Mucosa of descending colon (tissue), 3 donors: ENCODE measurements at places on chromosomes 11 and 22. TPM values are rescaled to one million over a fixed set of nuclear protein-coding genes. Genes with fewer than 3 reads are reported as not detected.
A peak's percentile ranks its signal among the peaks of the same experiment; 100 is the strongest.

CABP4 gene
- 0.95 TPM for total RNA-seq

OR10AG1 gene
- not detected for total RNA-seq

OSBP2 gene
- 3.4 TPM for total RNA-seq

RAB38 gene
- total RNA-seq: 4.1 TPM

YAP1 gene
- 41.3 TPM for total RNA-seq

GRCh38 chr11:99432677-99433076 is 411.9 kb downstream of the CNTN5 start:
- no peak for DNase-seq

DNA sequence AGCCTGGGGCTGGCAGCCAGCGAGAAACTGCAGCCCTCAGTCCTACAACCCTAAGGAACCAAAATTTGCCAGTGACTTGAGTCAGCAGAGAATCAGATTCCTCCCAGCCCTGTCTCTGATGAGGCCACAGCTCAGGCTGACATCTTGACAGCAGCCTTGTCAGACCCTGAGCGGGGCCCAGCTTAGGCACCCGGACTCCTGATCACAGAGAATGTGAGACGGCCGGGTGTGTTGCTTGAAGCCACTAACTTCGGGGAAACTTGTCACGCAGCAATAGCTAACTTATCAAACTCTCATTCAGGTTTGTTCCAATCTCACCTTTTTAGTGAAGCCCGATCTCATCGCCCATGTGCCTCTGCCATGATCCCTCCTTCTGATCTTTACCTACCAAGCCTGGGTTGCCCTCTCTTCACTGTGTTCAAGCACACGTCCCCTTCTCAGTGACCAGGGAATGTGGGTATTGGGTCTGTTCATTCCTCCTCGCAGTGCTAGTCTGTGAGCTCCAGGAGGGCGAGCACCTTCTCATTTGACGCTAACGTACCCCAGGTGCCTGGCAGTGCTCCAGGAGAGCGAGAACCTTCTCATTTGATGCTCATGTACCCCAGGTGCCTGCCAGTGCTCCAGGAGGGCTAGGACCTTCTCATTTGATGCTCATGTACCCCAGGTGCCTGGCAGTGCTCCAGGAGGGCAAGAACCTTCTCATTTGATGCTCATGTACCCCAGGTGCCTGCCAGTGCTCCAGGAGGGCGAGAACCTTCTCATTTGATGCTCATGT is 280.7 kb downstream of the BRD1 start:
- no peak for DNase-seq

GRCh38 chr11:41446107-41446506 is 13.3 kb downstream of the LRRC4C start:
- no peak for DNase-seq

DNA sequence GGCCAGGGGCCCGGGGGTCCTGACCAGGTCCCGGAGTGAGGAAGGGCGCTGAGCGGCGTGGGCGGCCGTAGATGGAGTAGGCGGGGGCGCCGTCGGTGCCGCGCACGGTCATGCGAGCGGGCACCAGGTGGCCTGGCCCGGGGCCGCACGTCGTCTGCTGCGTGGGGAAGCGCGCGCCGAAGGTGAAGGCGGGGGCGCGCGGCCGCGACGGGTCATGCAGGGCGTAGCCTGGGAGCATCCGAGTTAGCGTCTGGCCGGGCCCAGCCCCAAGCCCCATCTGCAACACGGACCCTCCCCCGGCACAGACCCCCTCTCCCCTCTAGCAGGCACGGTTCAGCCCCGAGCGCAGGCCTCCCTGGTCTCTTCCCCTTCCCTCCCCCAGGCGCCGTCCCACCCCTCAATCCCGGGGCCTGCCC is 1.7 kb upstream of the TYMP start:
- peak; percentile 72 for DNase-seq

DNA sequence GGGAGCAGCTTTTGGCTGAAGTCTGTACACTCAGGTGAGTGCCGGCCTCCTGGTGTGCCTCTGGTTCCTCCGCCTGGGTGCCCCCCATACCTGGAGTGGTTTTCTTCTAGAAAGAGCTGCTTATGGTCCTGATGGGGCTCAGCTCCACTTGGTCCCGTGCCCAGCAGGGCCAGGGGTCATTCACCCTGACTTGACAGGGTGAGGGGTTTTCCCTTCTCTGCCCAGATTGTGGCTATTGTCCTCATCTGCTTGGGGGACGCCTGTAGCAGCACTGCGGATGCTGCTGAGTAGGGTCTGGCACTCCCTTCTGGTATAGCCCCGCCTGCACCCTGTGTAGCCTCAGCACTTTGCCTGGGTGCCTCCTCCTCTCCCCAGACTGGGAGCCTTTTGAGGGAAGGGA is 8.2 kb downstream of the OMP start:
- no peak for DNase-seq

- DNase-seq: no peak
Measured at GRCh38 chr22:17350292-17350691, 19.0 kb upstream of the CECR2 start.

DNA sequence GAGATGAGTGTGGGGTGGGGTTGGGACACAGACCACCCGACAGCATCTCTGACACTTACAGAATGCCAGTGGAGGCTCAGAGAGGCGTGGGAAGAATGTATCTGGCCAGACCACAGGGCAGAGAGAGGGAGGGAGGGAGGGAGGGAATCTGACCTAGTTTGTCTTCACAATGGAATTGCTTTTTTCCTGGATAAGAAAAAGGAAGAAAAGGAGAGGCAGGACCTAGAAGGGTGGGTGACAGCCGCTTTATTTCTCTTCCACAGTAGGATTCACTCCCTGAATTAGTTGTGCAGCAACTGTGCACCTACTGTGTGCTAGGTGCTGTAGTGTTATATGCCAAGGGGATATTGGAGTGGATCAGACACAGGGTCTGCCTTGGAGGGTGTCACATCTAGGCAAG is 3.7 kb downstream of the KCNK4 start:
- no peak for DNase-seq

DNA sequence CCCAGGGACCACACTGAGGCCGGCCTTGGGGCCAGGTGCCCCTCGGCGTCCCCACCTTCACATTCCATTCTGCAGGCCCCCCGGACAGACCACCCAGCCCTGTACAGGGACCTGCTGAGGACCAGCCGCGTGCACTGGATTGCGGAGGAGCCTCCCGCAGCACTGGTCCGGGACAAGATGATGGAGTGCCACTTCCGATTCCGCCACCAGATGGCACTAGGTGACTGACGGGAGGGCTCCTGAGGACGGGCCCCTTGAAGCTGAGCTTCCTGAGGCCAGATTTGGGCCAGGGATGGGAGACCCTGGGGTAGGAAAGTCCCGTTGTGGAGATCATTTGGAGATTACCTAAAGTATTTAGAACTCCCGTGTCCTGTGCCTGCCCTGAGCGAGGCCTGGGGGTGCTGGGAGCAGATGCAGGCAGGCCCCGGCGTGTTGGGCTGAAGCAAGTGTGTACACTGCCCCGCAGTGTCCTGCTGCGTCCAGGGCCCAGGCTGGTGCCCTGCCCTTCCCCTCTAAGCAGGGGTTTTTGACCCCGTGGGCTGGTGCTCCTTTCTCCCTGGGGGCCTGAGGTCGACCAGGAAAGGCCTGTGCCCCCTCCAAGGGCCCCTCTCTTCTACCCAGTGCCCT is 20.0 kb downstream of the TRMU start:
- DNase-seq: no peak

GRCh38 chr11:134632347-134633119 is 220.5 kb upstream of the B3GAT1 start:
- DNase-seq: no peak

GRCh38 chr22:37079158-37079557 is 27.6 kb downstream of the KCTD17 start:
- DNase-seq: no peak

DNA sequence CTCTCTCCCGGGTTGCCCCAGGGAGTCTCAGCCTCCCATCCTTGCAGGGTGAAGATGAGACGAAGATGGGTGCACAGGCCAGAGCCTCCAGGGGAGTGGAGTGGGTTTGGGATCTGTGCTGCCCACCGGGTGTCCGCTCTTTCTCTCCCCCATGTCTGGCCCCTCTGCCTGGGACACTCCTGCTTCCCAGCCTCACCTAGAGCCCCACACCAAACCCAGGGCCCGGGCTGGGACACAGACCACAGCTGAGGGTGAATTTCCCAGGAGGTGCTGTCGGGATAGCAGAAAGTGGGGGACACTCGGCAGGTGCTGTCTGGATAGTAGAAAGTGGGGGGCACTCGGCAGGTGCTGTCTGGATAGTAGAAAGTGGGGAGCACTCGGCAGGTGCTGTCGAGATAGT is 25.0 kb upstream of the KRTAP5-7 start:
- no peak for DNase-seq

GRCh38 chr11:126893796-126894195 is 106.8 kb downstream of the KIRREL3 start:
- no peak for DNase-seq

DNA sequence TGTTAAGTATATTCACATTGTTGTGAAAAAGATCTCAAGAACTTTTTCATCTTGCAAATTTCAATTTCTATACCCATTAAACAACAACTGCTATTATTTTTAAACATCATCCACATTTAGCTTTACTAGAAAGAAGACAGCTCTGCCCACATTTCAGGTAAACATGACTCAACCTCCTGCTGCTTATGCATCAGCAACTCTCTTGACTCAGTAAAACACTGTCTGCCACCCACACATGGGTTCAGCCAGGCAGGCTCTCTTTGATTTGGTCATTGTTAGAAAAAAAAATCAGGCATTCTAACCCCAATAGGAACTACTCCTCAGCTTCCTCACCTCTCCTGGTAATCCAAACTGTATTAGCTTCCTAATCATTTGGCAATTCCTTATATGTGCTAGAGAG is 5.1 kb upstream of the ENDOD1 start:
- no peak for DNase-seq

DNA sequence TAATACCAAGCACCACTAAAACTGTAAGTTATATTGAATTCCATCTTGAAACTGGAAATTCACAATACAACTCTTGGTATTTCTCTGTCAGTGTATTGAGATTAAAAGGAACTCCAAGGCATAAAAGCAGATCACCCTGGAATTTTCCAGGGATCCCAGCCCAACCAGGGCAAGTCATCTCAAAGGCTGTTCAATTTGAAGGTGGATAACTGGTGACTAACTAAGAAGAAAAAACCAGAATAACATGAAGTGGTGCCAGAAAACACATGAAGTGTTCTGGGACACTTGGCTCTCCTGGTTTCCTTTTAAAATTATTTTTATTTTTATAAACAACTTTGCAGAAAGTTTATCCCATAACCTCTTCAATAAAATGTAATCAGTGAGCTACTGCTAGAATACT is 7.8 kb upstream of the BMAL1 start:
- DNase-seq: no peak

- no peak for DNase-seq
Measured at GRCh38 chr11:116339306-116340098, 433.3 kb downstream of the BUD13 start.

DNA sequence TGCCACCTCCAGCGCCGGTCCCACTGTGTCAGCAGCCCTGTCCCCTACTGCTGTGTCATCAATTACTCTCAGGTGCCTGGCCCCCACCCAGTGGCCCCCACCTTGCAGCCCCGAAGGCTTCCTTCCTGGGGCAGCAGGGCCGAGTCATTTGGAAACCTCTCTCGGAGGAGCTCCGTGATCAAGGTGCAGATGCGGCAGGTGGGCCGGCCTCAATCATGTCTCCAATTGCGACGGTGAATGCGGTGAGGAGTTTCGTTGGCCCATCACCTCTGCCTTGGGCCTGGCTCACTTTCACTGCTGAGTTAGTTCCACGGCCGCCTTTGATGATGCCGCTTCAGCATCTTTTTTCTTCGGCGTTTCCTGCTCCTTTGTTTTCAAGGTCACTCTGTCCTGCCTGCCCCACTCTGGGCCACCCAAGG is 11.3 kb upstream of the CXCR5 start:
- DNase-seq: no peak

GRCh38 chr11:82539669-82540068 is 194.0 kb downstream of the FAM181B start:
- no peak for DNase-seq

- no peak for DNase-seq
Measured at GRCh38 chr22:24681236-24681635, 78.2 kb downstream of the GGT1 start.

GRCh38 chr11:67500484-67500821 is 4.7 kb downstream of the PITPNM1 start:
- no peak for DNase-seq

DNA sequence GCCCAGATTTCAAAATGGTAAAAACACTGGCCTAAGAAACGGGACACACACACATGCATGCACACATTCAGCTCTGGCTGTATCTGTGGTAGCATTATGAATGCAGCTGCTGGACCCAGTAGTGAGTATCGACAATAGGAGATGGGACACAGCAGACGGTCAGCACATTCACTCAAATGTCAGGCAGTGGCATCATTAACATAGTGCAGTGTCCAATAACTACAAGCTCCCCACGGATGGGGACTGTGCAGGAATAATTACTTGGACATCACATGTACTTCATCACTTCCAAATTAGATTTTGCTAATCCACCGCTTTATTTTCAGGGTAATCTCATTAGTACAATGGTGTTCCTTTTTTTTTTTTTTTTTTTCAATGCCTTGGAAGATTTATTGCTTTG is 109.5 kb downstream of the FANCF start:
- no peak for DNase-seq
